Suppressor macrophage treated with lipopolysaccharide for 4 hours (primary cell): ENCODE measurements at places on chromosomes 3 and 15.

- no peak for DNase-seq
These were observed 228.4 kb downstream of the DIPK2A start for GRCh38 chr3:144200004-144200403.

- no peak for DNase-seq
These were observed 135.8 kb upstream of the ABHD17C start for GRCh38 chr15:80559320-80559693.

GRCh38 chr3:155423526-155424322 is 130.2 kb upstream of the STRIT1 start:
- DNase-seq, result no peak

GRCh38 chr3:5098346-5098745 is 23.7 kb upstream of the ARL8B start:
- no peak for DNase-seq

DNA sequence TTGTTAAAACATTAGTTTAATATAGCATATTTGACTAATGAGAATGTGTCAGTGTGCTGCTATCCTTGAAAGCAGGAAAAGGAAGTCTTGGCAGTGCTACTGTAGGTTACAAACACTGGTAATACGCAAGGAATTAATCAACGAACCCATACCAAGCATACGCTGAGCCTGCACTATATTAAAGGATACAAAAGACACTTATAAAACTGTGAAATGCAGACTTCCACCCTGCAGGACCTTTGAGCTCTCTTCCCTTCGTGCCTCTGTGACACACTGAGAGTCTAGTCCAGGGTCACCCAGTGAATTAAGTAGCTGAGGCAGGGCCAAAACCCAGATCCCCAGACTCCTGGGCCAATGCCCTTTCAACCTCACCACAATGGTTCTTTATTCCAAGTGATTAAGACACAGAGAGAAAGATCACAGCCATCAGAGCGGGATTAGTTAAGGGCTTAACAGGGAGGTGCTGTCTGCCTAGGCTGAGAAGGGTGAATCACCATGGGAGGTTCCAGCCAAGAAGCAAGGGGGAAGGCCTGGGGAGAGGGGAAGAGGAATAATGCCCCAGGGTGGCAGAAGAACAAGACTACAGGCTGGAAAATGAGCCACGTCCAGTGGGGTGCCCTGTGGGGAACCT is 6.8 kb downstream of the ANXA2 start:
- peak; percentile 84 for DNase-seq
